ENCODE measurements at places on chromosomes 5 and 9.

GRCh38 chr5:66281294-66281693 lies 137.2 kb downstream of the SREK1 start:
- no peak for DNase-seq

DNA sequence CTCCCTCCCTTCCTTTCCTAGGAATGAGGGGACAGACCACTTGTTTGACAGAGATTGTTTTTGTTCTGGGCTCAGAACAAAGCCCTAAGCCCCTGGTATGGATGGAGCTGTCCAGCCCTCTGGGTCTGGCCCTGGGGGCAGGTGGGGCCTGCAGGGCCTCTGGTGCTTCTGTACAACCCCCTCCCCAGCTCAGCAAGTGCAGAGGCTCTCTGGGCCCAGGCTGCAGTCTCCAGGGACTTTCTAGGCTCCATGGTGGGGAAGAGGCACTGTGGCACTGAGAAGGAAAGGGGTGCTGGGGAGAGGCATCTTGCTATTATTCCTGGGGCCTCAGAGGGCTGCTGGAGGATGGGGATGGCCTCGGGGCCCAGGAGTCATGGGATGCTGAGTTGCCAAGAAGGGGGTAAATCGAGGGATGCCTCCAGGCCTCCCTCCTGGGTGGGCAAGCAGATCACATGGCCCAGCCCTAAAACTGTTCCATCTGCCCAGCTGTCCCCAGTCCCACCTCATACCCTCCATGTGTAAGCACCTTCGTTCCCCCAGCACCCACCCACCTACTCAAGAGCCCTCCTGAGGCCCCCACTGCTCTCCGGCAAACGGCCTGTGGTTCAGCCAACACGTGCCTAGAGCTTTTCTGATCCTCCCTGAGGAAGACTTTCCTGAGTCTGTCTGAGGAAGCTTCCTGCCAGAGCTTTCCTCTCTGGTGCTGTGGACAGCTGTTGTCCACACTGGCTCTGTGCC lies 225.7 kb downstream of the CACNA1B start:
- DNase-seq, result no peak

GRCh38 chr5:138743484-138743883 lies 9.7 kb upstream of the CTNNA1 start:
- no peak for DNase-seq

DNA sequence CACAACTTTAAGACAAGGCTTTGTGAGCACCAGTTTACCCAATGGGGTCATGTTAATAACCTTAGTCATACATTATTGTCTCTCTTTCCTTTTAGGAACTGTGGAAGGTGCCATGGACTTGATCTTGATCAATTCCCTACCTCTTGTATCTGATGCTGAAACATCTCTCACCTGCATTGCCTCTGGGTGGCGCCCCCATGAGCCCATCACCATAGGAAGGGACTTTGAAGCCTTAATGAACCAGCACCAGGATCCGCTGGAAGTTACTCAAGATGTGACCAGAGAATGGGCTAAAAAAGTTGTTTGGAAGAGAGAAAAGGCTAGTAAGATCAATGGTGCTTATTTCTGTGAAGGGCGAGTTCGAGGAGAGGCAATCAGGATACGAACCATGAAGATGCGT lies 48.7 kb downstream of the TEK start:
- no peak for DNase-seq

- no peak for DNase-seq
Measured at GRCh38 chr5:113488645-113489184, 462 bp upstream of the MCC start.

DNA sequence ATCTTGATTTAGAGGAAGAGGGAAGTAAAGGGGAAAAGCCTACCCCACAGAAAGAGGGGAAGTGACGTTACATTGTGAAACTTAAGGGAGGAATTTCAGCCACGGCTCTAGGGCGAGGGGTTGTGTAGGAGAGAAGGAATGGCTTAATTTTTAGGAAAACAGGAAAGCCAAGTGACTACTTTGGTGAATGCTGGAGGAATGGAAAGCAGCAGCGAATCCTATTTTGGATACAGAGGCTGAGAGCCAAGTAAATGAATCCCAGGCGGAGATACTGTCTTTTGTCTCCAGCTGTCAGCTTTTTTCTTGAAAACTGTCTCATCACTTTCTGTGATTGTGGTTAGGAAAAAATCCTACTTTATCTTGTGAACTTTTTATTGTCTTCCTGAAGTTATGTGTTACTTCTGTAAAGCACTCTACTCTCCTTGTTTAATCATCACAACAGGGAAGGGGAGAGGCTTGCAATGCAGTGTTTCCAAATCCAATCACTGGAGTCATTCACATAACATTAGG lies 188.4 kb downstream of the TSSK1B start:
- no peak for DNase-seq
